ENCODE measurements at places on chromosomes 12 and 14.

GRCh38 chr12:54262403-54262925, 17.5 kb downstream of the CBX5 start:
- no peak for DNase-seq

DNA sequence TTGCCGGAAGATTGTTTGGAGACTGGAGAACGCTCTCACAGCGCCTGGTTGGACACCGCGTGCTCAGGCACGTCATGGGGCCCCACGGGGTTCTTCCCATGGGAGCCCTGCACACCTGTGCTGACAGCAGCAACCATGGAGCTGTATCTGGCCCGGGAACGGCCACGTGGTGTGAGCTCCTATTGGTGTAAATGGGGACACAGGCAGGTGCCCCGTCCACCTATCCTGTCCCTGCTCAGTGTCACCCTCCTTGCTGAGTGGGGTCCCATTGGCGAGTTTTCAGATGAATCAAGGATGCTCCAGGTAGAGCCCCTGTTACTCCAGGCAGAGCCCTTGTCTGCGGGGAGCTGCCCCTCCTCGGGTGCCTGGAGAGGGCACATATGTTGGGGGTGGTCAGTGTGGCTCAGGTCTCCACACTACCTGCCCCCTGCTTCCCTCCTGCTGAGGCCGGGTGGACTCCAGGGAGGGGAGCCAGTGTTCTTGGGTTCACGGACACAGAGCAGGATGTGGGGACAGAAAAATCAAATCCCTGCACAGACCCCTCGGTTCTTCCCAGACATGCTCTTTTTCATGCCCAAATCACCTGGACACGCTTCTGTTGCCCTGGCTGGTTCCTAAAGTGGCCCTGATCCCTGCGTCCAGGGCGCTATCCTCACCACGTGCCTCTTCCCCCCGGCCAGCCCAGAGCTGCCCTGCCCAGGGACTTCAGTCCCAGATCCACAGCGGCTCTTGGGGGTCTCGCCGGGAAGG, 250.1 kb downstream of the ADGRD1 start:
- DNase-seq, result no peak

GRCh38 chr12:77500089-77500488, 330.6 kb upstream of the NAV3 start:
- DNase-seq, result no peak

- no peak for DNase-seq
Measured at GRCh38 chr12:67068204-67068731, 200.9 kb upstream of the CAND1 start.

DNA sequence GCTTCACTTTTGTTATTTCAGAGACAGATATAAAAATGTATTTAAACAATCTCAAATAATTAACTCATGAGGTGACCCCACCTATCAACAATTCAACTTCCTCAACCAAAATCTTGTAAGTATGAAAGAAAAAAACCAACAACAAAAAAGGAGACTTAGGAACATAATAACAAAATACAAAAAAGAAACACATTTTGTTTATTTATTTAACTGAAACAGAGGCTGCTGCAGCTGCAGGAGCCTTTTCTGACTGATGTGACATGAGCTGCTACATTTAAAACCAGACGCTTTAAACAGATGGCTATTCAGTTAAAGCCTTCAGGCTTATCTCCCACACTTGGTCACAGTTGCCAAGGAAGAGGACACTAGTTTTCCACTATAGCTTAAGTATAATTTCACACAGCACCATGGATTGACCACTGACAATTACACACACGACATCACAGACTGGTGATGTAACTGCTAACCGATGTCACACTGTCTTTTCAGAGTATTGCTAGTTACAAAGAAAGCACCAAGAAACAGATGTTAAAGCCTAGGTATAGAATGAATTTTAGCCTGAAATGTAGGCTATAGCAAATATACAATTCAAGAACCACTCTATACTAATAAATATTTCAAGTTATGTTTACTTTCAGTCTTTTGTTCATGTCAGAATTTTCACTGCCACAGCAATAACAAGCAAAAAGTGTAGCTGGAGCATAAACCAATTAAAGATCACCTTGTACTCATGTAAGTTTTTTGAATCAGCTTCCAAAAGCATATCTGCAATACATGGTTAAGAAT, 113.0 kb downstream of the MED13L start:
- no peak for DNase-seq
